Upper lobe of left lung (tissue), 6 donors: ENCODE measurements at places on chromosomes 5 and 9. TPM values are rescaled to one million over a fixed set of nuclear protein-coding genes. Genes with fewer than 3 reads are reported as not detected.

GRCh38 chr9:15786616-15787015 lies 233.8 kb downstream of the CCDC171 start:
- DNase-seq, result no peak

The ANKRD18A gene
- 11.5 TPM for total RNA-seq

- DNase-seq, result no peak
These were observed 17.7 kb downstream of the EFNA5 start for GRCh38 chr5:107652839-107653607.

- DNase-seq, result peak; percentile 58
These were observed 107.4 kb downstream of the DAPK1 start for GRCh38 chr9:87604886-87605588.

DNA sequence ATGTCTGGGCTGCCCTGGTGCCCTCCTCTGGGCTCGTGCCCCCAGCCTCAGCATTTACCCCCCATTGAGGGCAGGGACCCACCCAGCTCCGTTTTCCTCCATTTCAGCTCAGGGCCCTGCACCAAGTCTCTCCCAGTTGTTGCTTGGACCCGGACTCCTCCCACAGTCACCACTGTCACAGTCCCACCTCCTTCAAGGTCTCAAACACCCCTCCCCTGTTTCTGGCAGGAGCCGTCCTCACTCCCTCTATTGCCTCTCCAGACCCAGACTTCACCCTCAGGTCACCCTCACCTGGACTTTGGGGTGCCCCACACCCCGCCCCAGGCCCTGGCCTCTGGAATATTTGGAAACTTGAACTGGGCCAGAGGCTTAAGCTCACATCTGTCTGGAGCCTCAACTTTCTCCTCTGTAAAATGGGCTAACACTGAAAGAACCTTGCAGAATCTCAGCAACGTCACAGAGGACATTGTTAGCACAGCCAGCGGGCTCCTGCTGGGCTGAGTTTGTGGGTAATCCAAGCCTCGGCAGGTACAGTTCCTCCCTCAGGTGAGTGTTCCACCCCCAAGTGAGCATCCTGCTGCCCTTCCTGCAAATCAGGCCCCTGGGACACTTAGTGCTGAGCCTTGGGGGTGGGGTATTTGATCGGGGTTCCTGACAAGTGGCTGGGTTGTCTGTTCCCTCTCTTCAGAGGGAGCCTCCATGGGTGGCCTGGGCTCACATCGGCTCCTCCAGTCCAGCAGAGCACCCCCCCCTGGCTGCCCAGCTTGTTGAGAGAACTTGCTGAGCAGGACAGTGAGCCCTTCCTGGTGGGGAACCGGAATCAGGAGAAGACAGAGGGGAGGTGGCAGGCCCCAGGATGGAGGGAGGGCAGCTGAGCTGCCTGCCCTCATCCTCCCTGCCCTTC lies 130.1 kb downstream of the C9orf50 start:
- DNase-seq, result peak; percentile 65

GRCh38 chr9:89418882-89419640 lies 78.9 kb downstream of the SEMA4D start:
- no peak for DNase-seq

DNA sequence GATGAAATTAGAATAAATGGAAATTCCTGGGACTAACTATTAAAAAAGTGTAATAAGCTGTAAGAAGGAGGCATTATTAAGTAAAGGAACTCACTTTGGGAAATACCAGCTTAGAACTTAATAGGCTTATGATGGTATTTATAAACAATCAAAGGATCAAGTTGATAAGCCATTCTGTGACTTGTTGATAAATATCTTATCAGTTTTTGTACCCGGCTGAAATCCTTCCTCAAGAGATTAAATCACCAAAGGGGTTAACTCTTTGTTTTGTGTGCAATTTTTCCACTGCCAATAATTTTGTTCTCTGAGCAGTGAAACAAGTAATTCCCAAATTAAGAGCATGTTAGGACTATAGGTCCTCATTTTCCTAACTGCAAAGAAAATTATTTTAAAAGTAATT lies 70.7 kb upstream of the BDP1 start:
- no peak for DNase-seq

GRCh38 chr9:102521097-102521755 lies 473.9 kb upstream of the CYLC2 start:
- no peak for DNase-seq

- no peak for DNase-seq
These were observed 5.6 kb upstream of the C5 start for GRCh38 chr9:121055642-121056143.

The CDKN2B gene
- total RNA-seq, result 52.2 TPM

The CRB2 gene
- 0.13 TPM for total RNA-seq

The SLC22A4 gene
- 17.8 TPM for total RNA-seq

The ARL14EPL gene
- total RNA-seq, result not detected

GRCh38 chr9:22049411-22049810 lies 40.3 kb upstream of the CDKN2B start:
- DNase-seq, result no peak

The ARL10 gene
- total RNA-seq, result 3.3 TPM

GRCh38 chr9:85502815-85503655 lies 238.7 kb downstream of the AGTPBP1 start:
- DNase-seq, result no peak

The TUSC1 gene
- total RNA-seq, result 17.6 TPM

DNA sequence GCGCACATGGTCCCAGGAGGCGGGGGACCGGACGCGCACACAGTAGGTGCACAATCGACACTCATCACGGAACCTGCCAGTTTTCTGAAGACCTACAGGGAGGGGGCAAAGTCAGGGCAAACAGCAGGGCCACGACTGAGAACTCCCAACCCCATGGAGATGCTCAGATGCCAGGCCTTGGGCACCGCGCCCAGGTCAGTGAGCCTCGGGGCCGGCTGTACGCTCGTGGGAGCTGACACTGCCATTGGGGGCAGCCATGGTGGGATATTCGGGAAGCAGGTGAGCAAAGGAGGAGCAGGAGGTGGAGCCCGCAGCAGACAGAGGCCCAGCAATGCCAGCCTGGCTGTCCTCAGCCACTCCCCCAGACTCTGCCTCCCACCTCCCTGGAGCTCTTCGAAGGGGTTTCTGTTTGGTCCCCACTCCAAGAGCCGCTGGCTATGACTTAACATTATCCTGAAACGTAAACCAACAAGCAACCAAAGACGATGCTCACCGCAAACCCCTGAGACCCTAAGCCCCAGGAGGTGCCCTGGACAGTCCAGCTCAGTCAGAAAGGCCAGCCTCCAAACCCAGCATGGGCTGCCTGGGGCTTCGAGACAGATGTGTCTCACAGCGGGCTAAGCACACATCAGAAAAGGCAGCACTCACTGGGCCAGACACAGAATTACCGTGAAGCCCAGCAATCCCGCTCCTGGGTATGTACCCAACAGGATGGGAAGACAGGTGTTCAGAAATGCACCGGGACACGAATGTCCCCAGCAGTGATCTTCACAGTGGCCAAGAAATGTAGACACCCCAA lies 78.4 kb downstream of the VAV2 start:
- DNase-seq, result no peak

The CLIC3 gene
- total RNA-seq, result 42.8 TPM

- DNase-seq, result no peak
These were observed 101.4 kb upstream of the SLC44A1 start for GRCh38 chr9:105143136-105143430.

DNA sequence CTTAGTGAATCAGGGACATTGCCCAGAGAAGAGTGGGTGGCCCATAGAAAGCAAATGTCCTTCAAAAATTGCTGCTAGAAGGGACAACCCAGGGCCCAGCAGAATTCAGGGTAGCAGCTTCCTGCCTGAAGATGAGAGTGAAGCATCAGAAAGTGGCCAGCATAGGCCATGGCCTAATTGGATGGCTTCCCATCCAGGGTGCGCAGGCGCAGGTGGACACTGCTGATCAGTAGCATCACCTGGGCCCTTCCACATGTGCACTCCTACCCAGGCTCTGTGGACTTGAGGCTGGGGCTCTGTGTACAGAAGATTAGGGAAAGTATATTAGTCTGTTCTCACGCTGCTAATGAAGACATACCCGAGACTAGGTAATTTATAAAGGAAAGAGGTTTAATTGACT lies 58.6 kb upstream of the GARNL3 start:
- DNase-seq, result no peak

GRCh38 chr5:78829811-78830527 lies 155.1 kb downstream of the ARSB start:
- no peak for DNase-seq

DNA sequence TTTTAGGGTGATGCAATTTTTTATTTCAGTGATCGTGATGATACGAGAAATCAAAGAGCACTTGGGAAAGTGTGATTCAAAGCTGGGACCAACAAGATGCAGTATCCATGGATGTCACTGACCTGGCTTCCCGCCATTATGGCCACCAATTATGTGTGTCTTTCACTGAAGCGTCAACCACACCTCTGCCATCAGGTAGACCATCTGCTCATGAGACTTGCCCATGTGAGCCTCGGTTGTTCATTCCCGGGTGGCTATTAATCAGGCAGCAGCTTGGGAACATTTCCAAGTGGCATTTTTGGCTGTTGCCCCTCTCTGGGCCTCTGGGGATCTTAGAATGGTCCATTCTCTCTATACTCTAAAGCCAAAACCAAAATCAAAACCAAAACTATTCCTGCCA lies 436.0 kb upstream of the ADAMTSL1 start:
- no peak for DNase-seq

DNA sequence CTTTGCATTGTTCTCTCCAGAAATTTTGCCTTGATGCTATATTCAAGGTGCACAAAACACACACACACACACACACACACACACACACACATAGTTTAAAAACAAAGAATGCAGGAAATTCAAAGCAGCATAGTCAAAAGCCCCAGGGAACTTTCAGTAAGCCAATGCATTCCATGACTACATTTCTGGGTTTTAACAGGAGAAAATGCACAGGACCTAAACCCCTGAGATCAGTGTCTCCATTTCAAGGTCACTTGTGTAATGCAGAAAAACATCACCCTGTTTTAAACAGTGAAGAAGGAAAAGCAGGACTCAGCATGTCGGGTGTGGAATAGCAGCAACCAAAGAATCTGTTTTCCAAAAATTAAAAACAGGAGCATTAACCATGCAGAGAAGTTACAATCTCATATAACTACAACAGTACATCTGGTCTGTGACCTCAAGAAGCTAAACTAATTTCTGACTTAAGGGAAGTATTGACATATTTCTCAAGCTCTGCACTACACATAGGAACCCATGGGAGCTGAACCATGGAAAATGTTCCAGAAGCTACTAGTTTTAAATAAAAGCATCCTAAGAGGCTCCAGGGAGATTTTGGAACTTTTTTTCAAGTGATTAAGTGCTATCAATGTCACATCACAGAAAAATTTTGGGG lies 296.7 kb downstream of the HINT1 start:
- no peak for DNase-seq

GRCh38 chr9:75053869-75054268 lies 25.8 kb upstream of the CARNMT1 start:
- peak; percentile 16 for DNase-seq

The CORO2A gene
- 22.8 TPM for total RNA-seq

GRCh38 chr5:4007001-4007400 lies 411.4 kb downstream of the IRX1 start:
- DNase-seq, result no peak
